Pancreas (tissue), 10 donors: ENCODE measurements at places on chromosomes 7 and 10. TPM values are rescaled to one million over a fixed set of nuclear protein-coding genes. Genes with fewer than 3 reads are reported as not detected.
A peak's percentile ranks its signal among the peaks of the same experiment; 100 is the strongest.

DNA sequence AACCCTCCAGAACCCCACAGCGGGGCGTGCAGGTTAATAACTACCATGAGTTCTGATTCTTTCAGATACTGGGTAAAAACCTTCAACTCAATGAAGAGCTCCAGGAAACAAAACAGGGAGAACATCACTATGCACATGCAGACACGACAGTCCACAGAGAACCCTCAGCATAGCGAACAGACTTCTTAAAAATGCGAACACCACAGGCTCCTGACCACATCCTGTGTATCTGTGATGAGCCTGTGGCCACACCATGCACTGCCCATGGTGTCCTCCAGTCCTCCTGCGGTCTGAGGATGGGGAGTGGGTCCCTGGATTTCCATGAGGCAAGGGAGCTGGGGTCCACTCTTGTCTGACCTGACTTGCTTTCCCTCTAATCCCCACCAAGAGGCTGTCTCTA, 107.2 kb downstream of the COBL start:
- no peaks in the 10 kb centered on the region for H3K4me1 ChIP-seq
- DNase-seq, result no peak
- H3K36me3 ChIP-seq, result no peaks in the 10 kb centered on the region
- H3K27me3 ChIP-seq, result no peaks in the 10 kb centered on the region
- no peak overlapping the region for H3K4me3 ChIP-seq
- no peak overlapping the region for H3K27ac ChIP-seq

- no peaks in the 10 kb centered on the region for H3K27me3 ChIP-seq
- H3K4me1 ChIP-seq, result peaks cover 29% of the 10 kb centered on the region
- peak; percentile 83 for DNase-seq
- no peak overlapping the region for H3K4me3 ChIP-seq
These were observed 13.1 kb upstream of the CAMK2G start for GRCh38 chr10:73887294-73888039.

MGMT gene
- total RNA-seq, result 12.1 TPM

DNA sequence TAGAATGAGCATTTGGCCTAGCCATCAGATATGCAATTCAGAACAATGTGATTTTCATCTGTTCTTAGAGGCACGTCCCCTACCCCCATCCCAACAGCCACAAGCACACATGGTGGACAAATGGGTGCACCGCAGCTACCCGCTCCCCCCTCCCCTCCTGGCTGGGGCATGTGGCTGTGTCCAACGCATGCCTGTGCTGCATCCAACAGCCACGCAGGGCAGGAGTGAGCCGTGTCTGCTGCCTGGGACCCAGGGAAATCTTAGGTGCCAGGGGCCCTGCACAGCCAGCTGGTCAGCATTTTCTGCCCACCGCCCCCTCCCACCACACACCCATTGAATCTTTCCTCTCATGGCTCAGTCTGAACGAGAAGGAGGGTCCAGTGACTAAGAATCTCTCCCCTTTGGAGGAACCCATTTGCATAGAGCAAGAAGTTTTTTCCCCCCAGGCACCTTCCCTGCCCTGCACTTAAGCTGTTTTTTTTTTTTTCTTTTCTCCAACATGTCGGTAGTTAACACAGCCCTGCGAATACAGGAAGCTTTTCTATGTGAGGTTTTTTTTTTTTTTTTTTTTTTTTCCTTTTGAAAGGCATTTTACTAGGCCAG, 138.9 kb downstream of the WDR11 start:
- DNase-seq, result no peak
- H3K4me3 ChIP-seq, result no peak overlapping the region
- H3K36me3 ChIP-seq, result no peaks in the 10 kb centered on the region
- H3K27me3 ChIP-seq, result no peaks in the 10 kb centered on the region

GRCh38 chr7:129163875-129164544, 19.5 kb downstream of the TSPAN33 start:
- no peaks in the 10 kb centered on the region for H3K4me1 ChIP-seq
- DNase-seq, result no peak
- H3K27ac ChIP-seq, result no peak overlapping the region
- no peak overlapping the region for H3K4me3 ChIP-seq
- H3K36me3 ChIP-seq, result no peaks in the 10 kb centered on the region

VWDE gene
- 0.47 TPM for total RNA-seq

DNA sequence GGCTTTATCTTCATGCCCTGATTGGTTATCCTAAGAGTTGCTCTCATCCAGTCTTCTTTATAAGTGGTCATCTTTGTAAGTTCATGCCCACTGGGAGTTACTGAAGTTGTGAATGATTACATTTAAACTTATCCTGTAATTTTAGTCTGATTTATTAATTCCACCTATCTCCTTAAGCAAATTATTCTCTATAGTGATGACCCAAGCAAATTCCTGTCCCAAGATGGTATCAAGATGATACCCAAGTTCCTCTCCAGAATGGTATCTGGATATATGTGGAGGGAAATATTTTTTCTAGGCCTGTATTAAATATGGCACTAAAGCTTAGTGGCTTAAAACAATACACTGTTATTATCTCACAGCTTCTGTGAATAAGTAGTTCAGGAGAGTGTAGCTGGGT, 22.6 kb upstream of the VOPP1 start:
- H3K4me1 ChIP-seq, result no peaks in the 10 kb centered on the region
- no peaks in the 10 kb centered on the region for H3K27me3 ChIP-seq
- H3K4me3 ChIP-seq, result no peak overlapping the region
- H3K27ac ChIP-seq, result no peak overlapping the region
- no peak for DNase-seq

GRCh38 chr7:125089171-125089570, 159.5 kb upstream of the POT1 start:
- H3K27me3 ChIP-seq, result no peaks in the 10 kb centered on the region
- H3K4me3 ChIP-seq, result no peak overlapping the region

- H3K27me3 ChIP-seq, result no peaks in the 10 kb centered on the region
- H3K27ac ChIP-seq, result no peak overlapping the region
- H3K36me3 ChIP-seq, result no peaks in the 10 kb centered on the region
- H3K4me3 ChIP-seq, result no peak overlapping the region
These were observed 219.5 kb downstream of the CCDC3 start for GRCh38 chr10:12781976-12782375.

- no peak overlapping the region for H3K27ac ChIP-seq
- no peak for DNase-seq
- H3K36me3 ChIP-seq, result peaks cover 37% of the 10 kb centered on the region
- H3K27me3 ChIP-seq, result no peaks in the 10 kb centered on the region
- peaks cover 4% of the 10 kb centered on the region for H3K4me1 ChIP-seq
These were observed 88.5 kb downstream of the AVL9 start for GRCh38 chr7:32583791-32584190.

DNA sequence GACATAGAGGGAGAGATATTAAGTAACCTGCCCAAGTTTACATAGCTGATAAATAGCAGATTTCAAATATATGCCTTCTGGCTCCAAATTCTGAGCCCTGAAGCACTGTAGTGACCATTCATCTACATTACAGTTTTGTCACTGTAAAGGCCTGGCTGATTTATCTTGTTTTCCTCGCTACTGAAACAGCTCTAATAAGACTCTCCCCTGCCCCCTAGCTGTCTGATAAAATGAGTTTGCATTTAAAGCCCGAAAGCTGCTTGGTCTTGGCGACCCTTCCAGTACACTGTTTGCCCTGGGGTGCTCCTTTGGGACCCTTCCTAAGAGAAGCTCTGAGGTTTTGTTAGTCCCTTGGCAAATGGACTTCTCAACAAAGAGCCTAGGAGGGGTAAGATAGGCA, 59.7 kb upstream of the RAB11FIP2 start:
- H3K27ac ChIP-seq, result no peak overlapping the region
- no peaks in the 10 kb centered on the region for H3K27me3 ChIP-seq
- H3K4me3 ChIP-seq, result no peak overlapping the region
- no peak for DNase-seq

DNA sequence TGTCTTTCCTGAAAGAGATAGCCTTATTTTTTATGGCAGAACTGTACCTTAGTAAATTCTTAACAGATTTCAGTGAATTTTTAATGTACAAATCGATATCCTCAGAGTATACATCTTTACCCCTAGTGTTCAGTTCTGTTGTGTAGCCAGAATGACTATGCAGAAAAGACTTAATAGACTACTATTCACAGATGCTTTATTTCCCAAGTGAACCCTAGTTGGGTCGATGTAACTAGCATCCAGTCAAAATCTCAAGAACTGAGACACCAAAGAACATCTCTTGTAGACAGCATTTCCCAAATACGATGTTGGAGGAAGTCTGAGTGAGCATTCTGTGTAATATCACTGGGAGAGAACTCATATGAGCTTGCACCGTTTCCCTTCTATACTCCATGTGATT, 1.5 kb downstream of the AKR1C3 start:
- no peak for DNase-seq
- no peaks in the 10 kb centered on the region for H3K36me3 ChIP-seq
- no peak overlapping the region for H3K4me3 ChIP-seq
- H3K4me1 ChIP-seq, result peaks cover 4% of the 10 kb centered on the region
- no peak overlapping the region for H3K27ac ChIP-seq

SKAP2 gene
- 7.8 TPM for total RNA-seq

HTRA1 gene
- total RNA-seq, result 21.9 TPM

GRCh38 chr10:69338547-69339450, 60.5 kb downstream of the HK1 start:
- no peak overlapping the region for H3K4me3 ChIP-seq

GRCh38 chr10:131142517-131143380, 168.8 kb downstream of the TCERG1L start:
- H3K36me3 ChIP-seq, result no peaks in the 10 kb centered on the region
- H3K4me3 ChIP-seq, result no peak overlapping the region
- no peaks in the 10 kb centered on the region for H3K4me1 ChIP-seq
- H3K27ac ChIP-seq, result no peak overlapping the region
- no peak for DNase-seq

PSD gene
- total RNA-seq, result 5.2 TPM

DNA sequence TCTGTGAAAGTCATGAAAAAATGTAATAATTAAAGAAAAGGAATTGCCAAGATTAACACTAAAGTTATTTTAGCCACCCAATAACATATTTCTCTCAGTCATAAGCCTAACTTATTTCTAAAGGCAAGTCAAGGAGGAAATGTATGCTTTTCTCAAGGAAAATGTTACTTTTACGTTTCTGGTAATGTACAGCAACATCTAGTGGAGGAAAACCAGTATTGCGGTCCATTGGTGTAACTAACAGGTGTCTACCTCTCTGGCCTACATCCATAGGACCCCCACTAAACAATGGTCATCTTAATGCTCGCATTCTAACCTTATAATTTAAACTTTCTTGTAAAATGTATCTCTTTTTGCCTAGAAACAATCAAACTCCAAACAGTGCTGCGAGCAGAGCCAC, 437.5 kb downstream of the KIF20B start:
- H3K36me3 ChIP-seq, result no peaks in the 10 kb centered on the region
- H3K4me3 ChIP-seq, result no peak overlapping the region

LAMB1 gene
- 169 TPM for total RNA-seq

BEND7 gene
- 16.7 TPM for total RNA-seq

ASB10 gene
- not detected for total RNA-seq

DNA sequence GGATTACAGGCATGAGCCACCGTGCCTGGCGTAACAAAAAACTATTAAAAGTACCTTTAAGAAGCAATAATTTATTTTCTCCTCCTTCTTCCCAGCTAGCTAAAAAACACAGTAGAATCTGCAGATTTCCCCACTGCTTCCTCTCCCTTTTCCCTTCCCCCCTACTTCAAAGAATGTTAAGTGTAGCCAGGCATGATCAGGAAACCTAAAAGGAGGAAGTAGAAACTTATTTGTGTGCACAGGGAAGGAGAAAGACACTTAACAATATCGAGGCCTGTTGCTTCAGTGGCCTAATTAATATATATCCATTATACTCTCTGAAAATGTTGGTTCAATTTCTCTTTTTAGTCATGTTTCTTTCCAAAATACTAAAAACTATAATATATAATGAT, 127.7 kb downstream of the NRBF2 start:
- no peak overlapping the region for H3K27ac ChIP-seq

ATP6V0E2 gene
- 16.7 TPM for total RNA-seq

DNA sequence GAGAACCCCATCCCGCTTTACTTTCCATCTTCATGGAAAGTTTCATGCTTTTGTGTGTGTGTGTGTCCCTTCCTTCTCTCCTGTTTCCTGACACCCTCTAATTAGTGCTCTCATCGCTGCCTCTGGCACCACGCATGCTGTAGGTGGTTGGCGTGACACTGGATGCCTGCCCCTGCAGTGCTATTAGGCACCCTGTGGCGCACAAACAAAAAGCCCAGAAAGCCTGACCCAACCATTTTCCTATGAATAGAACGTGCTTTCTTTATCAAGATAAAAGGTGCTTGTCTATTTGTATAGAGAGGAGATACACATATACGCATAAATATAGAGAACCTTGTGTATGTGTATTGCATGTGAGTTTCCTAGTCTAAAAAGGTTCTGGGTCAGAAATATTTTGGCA, 120.8 kb upstream of the CDCA7L start:
- no peaks in the 10 kb centered on the region for H3K36me3 ChIP-seq
- H3K27me3 ChIP-seq, result no peaks in the 10 kb centered on the region
- no peak overlapping the region for H3K4me3 ChIP-seq
- no peak overlapping the region for H3K27ac ChIP-seq

GRCh38 chr10:60389413-60390025, at the start of gene ANK3:
Gene ANK3, minus strand, starts transcription at chr10:60389875. Its CDS starts 337 bp downstream, at chr10:60389538.
- no peaks in the 10 kb centered on the region for H3K4me1 ChIP-seq
- H3K27me3 ChIP-seq, result no peaks in the 10 kb centered on the region
- no peaks in the 10 kb centered on the region for H3K36me3 ChIP-seq
- no peak for DNase-seq
- no peak within 1 kb of the TSS for H3K4me3 ChIP-seq
- no peak within 1 kb of the TSS for H3K27ac ChIP-seq

OR2A12 gene
- not detected for total RNA-seq

CALCR gene
- not detected for total RNA-seq

- H3K36me3 ChIP-seq, result no peaks in the 10 kb centered on the region
- no peaks in the 10 kb centered on the region for H3K27me3 ChIP-seq
- DNase-seq, result no peak
- peak overlapping the region; percentile 90 for H3K27ac ChIP-seq
These were observed 151.2 kb upstream of the NFE2L3 start for GRCh38 chr7:26000841-26001240.

DNA sequence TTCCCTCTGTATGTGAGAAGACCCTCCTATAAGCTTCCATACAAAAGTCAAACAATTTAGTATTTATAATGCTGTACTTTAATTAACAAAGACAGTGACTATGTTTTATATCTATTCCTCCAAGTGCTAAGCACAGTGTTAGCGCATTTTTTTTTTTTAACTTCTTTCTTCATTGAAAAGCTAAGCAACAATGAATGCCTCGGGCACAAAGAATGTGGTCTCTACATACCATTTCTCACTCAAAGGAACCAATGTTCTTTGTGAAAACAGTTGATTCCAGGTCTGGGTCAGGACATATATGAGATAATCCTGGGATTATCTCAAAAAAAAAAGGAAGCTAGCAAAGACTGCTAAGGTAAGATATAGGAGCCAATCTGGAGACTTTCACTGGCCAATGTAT, 26.2 kb upstream of the REEP3 start:
- no peak for DNase-seq
- H3K27me3 ChIP-seq, result no peaks in the 10 kb centered on the region
- no peak overlapping the region for H3K27ac ChIP-seq
- H3K4me1 ChIP-seq, result peaks cover 5% of the 10 kb centered on the region
- H3K36me3 ChIP-seq, result no peaks in the 10 kb centered on the region

ZC3HAV1L gene
- 1.5 TPM for total RNA-seq

TAS2R41 gene
- 0.16 TPM for total RNA-seq

ZNF775 gene
- 2.9 TPM for total RNA-seq
